ENCODE measurements at places on chromosomes 4 and X. TPM values are rescaled to one million over a fixed set of nuclear protein-coding genes. Genes with fewer than 3 reads are reported as not detected.

DNA sequence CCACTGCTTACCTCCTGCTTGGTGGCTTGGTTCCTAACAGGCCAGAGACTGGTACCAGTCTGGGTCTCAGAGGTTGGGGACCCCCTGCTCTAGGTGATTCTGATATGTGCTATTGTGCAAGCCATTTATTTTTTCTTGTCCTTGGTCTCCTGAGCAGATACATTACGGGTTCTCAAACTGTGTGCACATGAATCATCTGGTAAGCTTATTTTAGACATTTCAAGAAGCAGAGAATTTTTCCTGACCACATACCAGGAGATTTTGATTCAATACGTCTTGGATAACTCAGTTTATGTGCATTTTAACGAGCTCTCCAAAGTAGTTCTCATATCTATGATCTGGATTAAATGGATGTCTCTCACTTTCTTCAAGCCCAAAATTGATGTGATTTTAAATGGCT lies 77.2 kb downstream of the FHIP1A start:
- DNase-seq, result no peak

GRCh38 chr4:78143634-78144033 lies 86.5 kb downstream of the FRAS1 start:
- DNase-seq, result no peak

Gene MSANTD1
- 0.59 TPM for polyA plus RNA-seq

Gene TMEM255A
- 14.8 TPM for polyA plus RNA-seq

Gene FRAS1
- polyA plus RNA-seq, result 8.3 TPM

All from muscle of back (tissue), 13 donors.